ENCODE measurements at places on chromosomes 12 and 14. TPM values are rescaled to one million over a fixed set of nuclear protein-coding genes. Genes with fewer than 3 reads are reported as not detected.

DNA sequence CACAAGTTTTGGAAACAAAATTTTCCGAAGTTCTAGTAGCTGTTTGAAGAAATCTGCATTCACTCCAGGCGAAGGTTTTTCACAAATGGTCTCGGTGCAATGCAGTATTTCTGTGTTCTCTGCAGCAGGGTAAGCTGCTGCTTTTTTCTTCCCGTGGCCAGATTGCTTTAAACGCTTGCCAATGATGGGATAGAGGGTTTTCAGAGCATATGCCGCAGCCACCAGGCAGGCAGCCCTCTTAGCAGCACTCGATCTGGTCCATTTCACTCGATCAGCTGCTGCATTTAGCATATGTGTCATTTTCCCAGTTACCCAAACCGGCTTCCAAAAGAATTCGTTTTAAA lies 315 bp downstream of the ABCD2 start:
- H3K4me3 ChIP-seq = no peak overlapping the region
- H3K27ac ChIP-seq = no peak overlapping the region
- DNase-seq = no peak
- H3K4me1 ChIP-seq = peaks cover 4% of the 10 kb centered on the region
- no peaks in the 10 kb centered on the region for H3K36me3 ChIP-seq

- H3K4me3 ChIP-seq = no peak overlapping the region
- peaks cover 5% of the 10 kb centered on the region for H3K4me1 ChIP-seq
- H3K36me3 ChIP-seq = no peaks in the 10 kb centered on the region
- no peaks in the 10 kb centered on the region for H3K27me3 ChIP-seq
- no peak for DNase-seq
Measured at GRCh38 chr12:119870457-119870856, 6.7 kb downstream of the CIT start.

GALNT6 gene
- 0.90 TPM for total RNA-seq

- H3K27me3 ChIP-seq = no peaks in the 10 kb centered on the region
- H3K4me1 ChIP-seq = no peaks in the 10 kb centered on the region
- no peaks in the 10 kb centered on the region for H3K36me3 ChIP-seq
- no peak for DNase-seq
- H3K4me3 ChIP-seq = no peak overlapping the region
- no peak overlapping the region for H3K27ac ChIP-seq
Measured at GRCh38 chr12:123278101-123278627, 6.5 kb upstream of the CDK2AP1 start.

DNA sequence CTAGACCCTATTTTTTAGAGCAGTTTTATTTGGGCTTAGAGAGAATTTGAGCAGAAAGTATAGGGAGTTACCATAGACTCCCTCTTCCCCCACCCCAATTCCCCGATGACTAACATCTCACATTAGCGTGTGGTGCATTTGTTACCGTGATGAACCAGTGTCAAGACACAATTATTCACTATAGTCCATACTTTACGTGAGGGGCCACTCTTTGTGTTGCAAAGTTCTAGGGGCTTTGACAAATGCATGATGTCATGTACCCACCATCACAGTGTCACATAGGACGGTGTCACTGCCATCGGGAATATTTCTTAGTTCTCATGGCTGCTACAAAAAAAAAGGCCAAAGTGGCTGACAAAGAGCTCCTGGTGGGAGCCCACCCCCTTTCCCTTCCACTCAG lies 119.1 kb downstream of the PHETA1 start:
- H3K36me3 ChIP-seq = no peaks in the 10 kb centered on the region
- no peak overlapping the region for H3K4me3 ChIP-seq
- no peak overlapping the region for H3K27ac ChIP-seq
- DNase-seq = no peak
- no peaks in the 10 kb centered on the region for H3K4me1 ChIP-seq
- peaks cover 25% of the 10 kb centered on the region for H3K27me3 ChIP-seq

SERPINA10 gene
- total RNA-seq = not detected

- no peak overlapping the region for H3K27ac ChIP-seq
- no peaks in the 10 kb centered on the region for H3K36me3 ChIP-seq
- no peaks in the 10 kb centered on the region for H3K27me3 ChIP-seq
- no peaks in the 10 kb centered on the region for H3K4me1 ChIP-seq
- H3K4me3 ChIP-seq = no peak overlapping the region
- no peak for DNase-seq
Measured at GRCh38 chr12:114961491-114961890, 277.5 kb upstream of the TBX3 start.

CBLN3 gene
- 5.5 TPM for total RNA-seq

ATP2A2 gene
- 163 TPM for total RNA-seq

DNA sequence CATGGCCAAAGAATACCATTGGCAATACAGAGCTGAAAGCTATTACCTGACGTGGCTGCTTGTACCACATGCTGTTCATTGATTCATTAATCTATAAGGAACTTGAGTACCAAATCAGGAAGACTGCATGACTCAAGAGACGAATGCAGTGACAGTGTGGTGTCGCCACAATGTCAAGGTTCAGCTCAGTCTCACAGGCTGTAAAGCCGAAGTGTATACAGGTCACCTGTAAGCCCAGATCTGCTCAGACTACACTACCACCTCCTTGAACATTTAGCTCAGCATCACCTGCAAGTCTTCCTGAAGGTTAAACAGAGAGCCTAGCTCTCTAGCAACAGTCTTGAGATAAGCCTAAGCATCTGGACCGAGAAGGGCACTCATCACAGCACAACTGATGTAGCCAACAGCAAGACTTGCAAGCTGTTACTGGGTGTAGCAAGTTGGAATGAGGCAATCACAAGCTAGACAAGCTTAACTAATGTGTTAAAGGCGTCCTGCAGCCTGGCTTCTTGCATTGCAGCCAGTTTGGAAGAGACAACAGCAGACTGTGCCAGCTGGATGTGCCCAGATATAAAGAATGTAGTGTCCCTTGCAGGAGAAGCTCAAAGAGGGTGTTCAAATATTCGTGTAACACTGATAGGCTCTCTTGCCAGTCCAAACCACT lies 21.0 kb downstream of the TMTC1 start:
- H3K4me3 ChIP-seq = no peak overlapping the region
- no peaks in the 10 kb centered on the region for H3K27me3 ChIP-seq
- DNase-seq = no peak
- H3K27ac ChIP-seq = no peak overlapping the region

FKBP4 gene
- 47.5 TPM for total RNA-seq

LRP1-AS gene
- not detected for total RNA-seq

GRCh38 chr14:101183376-101184103 lies 280.0 kb upstream of the RTL1 start:
- H3K4me3 ChIP-seq = no peak overlapping the region
- peaks cover 2% of the 10 kb centered on the region for H3K36me3 ChIP-seq
- H3K27me3 ChIP-seq = peaks cover 10% of the 10 kb centered on the region
- no peaks in the 10 kb centered on the region for H3K4me1 ChIP-seq
- DNase-seq = peak; percentile 84

DNA sequence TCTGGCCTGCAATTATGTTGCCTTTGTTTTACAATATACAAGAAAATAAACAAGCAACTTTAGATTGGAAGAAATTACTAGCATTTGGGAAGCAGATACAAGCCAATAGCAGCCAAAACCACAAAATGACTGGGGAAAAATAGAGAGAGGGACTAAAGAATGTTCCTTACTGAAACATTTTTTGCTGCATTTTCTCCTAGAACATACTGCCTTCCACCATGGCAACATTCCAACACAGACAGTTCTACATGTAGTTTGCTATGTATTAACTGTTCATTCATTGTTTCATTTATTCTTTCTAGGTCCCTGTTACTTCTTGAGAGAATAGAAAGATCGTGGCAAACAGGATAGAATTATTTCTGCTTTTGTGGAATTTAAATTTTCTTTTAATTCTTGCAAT lies 530.2 kb downstream of the RPS29 start:
- H3K27me3 ChIP-seq = no peaks in the 10 kb centered on the region
- H3K36me3 ChIP-seq = no peaks in the 10 kb centered on the region
- H3K27ac ChIP-seq = no peak overlapping the region
- DNase-seq = no peak

- H3K4me1 ChIP-seq = peaks cover 7% of the 10 kb centered on the region
- no peak overlapping the region for H3K4me3 ChIP-seq
- no peaks in the 10 kb centered on the region for H3K27me3 ChIP-seq
- peaks cover 1% of the 10 kb centered on the region for H3K36me3 ChIP-seq
- DNase-seq = no peak
- no peak overlapping the region for H3K27ac ChIP-seq
Measured at GRCh38 chr12:18887368-18887767, 149.4 kb downstream of the CAPZA3 start.

RBM19 gene
- total RNA-seq = 18.6 TPM

GRCh38 chr12:109432842-109433304 lies 44.2 kb downstream of the KCTD10 start:
- no peaks in the 10 kb centered on the region for H3K27me3 ChIP-seq
- no peaks in the 10 kb centered on the region for H3K36me3 ChIP-seq

GRCh38 chr14:69786603-69787002 lies 10.4 kb downstream of the SLC10A1 start:
- no peaks in the 10 kb centered on the region for H3K4me1 ChIP-seq
- H3K36me3 ChIP-seq = no peaks in the 10 kb centered on the region
- no peak for DNase-seq
- no peak overlapping the region for H3K4me3 ChIP-seq
- no peaks in the 10 kb centered on the region for H3K27me3 ChIP-seq
- no peak overlapping the region for H3K27ac ChIP-seq

CIROP gene
- not detected for total RNA-seq

KCNMB4 gene
- 3.3 TPM for total RNA-seq

CCDC175 gene
- not detected for total RNA-seq

DNA sequence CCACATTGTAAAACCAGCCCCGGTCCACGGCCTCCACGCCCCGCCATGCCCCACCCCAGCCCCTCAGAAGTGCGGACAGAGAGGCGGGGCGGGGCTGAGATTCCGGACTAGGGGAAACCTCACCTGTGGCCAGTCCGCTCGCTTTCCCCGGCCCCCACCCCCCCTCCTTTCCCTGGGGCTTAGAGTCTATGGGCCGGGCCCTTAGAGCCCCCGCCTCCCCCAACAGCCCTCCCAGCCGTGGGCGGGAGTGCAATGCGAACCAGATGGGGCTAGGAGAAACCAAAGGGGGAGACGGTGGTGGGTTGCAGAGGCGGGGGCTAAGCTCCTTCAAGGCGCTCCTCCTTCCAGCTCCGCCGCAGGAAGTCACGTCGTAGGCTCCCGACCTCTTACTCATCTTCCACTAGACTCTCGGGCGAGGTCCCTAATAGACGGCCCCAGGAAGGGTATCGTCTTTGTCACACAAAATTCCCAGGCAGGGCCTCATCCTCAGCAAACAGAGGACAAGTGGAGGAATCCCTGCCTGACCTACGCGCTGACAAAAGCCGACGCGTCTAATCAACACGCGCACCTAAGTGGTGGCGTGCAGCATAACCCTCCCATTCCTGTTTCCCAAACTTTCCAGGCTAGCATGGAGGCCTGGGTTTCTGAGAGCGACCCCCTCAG lies 1.1 kb upstream of the NAB2 start:
- H3K4me3 ChIP-seq = peak overlapping the region; percentile 76
- peaks cover 8% of the 10 kb centered on the region for H3K36me3 ChIP-seq
- H3K27ac ChIP-seq = peak overlapping the region; percentile 99
- DNase-seq = no peak
- no peaks in the 10 kb centered on the region for H3K27me3 ChIP-seq

DNA sequence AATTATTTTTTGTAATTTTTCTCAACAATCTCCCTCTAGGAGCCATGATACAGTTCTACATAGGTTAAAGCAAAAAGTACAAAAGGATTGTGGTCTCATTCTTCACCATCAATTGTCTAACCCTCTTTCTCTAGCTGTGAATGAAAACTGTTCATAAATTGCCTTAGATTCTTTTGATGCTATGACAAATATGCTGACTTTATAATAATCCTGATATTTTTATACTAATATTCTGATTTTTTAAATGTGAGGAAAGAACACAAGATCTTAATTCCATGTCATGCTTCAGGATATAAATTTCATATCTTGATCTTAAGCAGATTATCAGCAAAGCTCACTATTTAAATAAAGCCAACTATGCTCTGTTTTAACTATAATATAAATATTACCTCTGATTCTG lies 75.4 kb downstream of the KIF21A start:
- H3K4me3 ChIP-seq = no peak overlapping the region
- DNase-seq = no peak
- H3K27me3 ChIP-seq = no peaks in the 10 kb centered on the region
- H3K27ac ChIP-seq = no peak overlapping the region

MAP1LC3B2 gene
- 3.3 TPM for total RNA-seq

DNA sequence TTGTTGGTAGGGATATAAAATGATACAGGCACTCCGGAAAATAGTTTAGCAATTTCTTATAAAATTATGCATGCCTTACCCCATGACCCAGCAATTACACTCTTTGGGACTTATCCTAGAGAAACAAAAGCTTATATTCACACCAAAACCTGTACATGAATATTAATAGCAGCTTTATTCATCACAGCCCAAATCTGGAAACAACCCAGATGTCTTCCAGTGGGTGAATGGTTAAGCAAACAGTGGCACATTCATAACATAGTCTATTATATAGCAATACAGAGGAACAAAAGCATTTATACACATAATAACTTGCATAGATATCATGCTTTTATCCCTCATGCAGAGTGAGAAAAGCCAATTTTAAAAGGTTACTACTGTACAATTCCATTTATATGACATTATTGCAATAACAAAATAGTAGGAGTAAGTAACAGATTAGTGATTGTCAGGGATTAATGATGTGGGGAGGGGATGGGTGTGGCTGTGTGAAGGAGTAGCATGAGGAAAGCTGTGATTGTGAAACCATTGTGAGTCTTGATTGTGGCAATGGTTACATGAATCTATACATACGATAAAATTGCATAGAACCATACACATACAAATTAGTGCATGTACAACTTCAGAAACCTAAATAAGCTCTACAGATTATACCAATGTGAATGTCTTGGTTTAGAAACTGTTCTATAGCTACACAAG lies 363.1 kb upstream of the OR4E1 start:
- H3K4me1 ChIP-seq = no peaks in the 10 kb centered on the region
- no peak overlapping the region for H3K27ac ChIP-seq
- no peak overlapping the region for H3K4me3 ChIP-seq
- peaks cover 31% of the 10 kb centered on the region for H3K27me3 ChIP-seq
- no peak for DNase-seq
- H3K36me3 ChIP-seq = no peaks in the 10 kb centered on the region

LLPH gene
- 27.2 TPM for total RNA-seq

- peaks cover 52% of the 10 kb centered on the region for H3K4me1 ChIP-seq
- H3K4me3 ChIP-seq = peak within 1 kb of the TSS; percentile 91
- peak; percentile 86 for DNase-seq
- no peaks in the 10 kb centered on the region for H3K27me3 ChIP-seq
- no peaks in the 10 kb centered on the region for H3K36me3 ChIP-seq
Measured at GRCh38 chr14:104977681-104978653, at the start of gene AHNAK2. Gene AHNAK2, minus strand, starts transcription at chr14:104978374. Its CDS starts 137 bp downstream, at chr14:104978237.

RNF212B gene
- not detected for total RNA-seq

DNA sequence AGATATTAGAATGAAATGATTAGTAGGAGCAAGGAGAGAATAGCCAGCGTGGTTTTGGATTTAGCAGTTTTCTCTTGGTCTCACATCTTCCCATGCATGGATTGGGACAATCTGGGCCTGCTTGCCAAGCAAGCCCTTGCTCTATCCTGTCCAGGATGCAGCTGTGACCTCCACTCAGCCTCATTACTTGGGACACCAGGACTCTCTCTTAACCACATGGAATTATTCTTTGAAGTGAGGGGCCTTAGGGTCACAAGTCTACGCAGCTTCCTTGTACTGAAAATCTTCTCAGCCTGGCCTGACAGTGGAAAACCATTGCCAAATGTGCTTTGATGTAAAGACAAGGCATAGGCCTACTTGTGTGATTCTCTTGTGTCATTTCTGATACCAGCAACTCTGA lies 28.0 kb upstream of the DCN start:
- no peak overlapping the region for H3K4me3 ChIP-seq
- DNase-seq = no peak
- no peaks in the 10 kb centered on the region for H3K27me3 ChIP-seq
- H3K27ac ChIP-seq = no peak overlapping the region

MYH6 gene
- not detected for total RNA-seq

- no peaks in the 10 kb centered on the region for H3K36me3 ChIP-seq
- no peak for DNase-seq
- H3K27ac ChIP-seq = peak overlapping the region; percentile 92
- H3K4me3 ChIP-seq = no peak overlapping the region
- H3K4me1 ChIP-seq = peaks cover 67% of the 10 kb centered on the region
Measured at GRCh38 chr12:105257321-105257728, 21.4 kb upstream of the APPL2 start.

WBP11 gene
- total RNA-seq = 46.2 TPM
